ENCODE measurements at places on chromosomes 16 and 17.

DNA sequence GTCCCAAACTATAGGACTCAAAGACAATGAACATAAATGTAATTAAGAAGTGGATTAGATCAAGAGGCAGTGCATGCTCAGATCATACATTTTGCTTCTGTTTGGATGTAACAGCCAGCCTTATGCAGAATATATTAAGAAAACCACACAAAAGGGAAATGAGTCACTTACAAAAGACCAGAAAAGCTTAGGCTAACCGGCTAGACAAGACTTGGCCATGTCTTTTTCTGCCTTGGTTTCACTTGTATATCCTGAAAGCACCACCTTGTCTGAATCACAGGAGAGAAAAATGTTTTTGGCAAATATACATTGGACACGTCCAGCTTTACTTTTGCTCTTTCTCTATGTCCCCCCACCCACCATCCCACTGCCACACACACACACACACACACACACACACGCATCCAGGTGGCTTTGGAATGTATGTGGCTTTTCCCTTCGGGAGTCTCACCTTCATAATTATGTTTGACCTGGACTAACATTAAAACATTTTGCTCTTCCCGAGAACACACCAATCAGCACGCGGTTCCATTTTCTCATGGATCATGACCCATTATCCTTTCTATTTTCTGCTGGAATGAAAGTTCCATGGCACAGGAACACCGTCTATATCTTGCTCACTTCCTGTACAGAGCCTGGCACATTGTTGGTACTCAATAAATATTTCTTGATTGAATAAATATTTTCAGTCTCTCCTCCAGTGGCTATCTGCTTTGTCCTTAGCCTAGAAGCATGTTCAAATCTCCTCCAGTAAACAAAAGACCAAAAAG, 64.6 kb downstream of the CDK5R1 start:
- no peak for DNase-seq

- DNase-seq: no peak
These were observed 12.0 kb downstream of the SLC35B1 start for GRCh38 chr17:49695698-49696232.

DNA sequence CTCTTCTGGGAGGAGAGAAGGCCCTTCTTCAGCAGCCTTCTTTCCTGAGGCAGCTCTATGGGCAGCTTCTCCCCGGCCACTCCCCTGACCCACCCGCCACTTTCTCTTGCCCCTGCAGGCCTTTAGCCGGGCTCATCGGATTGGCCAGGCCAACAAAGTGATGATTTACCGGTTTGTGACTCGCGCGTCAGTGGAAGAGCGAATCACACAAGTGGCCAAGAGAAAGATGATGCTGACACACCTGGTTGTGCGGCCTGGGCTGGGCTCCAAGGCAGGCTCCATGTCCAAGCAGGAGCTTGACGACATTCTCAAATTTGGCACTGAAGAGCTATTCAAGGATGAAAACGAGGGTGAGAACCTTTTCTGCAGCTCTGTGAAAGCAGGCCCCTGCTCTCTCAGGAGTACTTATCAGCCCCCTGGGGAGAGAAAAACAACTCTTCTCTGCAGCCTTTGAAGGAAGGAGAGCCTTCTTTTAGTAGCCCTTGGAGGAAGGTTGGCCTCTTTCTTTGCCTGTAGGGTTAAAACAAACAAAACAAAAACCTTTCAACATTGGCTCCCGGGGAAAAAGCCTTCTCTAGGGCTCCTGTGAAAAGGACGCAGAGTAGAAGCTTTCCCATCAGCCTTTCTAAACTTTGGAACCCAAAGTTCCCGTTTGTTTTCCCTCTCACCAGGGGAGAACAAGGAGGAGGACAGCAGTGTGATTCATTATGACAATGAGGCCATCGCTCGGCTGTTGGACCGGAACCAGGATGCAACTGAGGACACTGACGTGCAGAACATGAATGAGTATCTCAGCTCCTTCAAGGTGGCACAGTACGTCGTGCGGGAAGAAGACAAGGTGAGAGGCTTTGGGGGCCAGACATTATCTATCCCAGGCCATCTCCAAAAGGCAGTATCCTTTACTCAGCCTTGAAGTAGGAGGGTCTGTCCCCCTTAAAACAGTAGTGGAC, 12.7 kb downstream of the RNF227 start:
- DNase-seq: no peak

GRCh38 chr17:41710472-41711090, 1.6 kb upstream of the GAST start:
- DNase-seq: no peak

DNA sequence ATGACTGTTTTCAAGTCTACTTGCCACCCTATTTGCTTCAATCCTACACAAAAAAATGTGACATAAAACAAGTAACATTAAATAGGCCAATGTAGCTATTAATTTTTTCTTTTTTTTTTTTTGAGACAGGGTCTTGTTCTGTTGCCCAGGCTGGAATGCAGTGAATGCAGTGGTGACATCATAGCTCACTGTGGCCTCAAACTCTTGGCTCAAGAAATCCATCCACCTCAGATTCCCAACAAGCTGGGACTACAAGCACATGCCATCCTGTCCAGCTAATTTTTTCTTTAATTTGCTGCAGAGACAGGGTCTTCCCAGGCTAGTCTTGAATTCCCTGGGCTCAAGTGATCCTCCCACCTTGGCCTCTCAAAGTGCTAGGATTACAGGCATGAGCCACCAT, 29.4 kb downstream of the ANKFY1 start:
- DNase-seq: no peak

DNA sequence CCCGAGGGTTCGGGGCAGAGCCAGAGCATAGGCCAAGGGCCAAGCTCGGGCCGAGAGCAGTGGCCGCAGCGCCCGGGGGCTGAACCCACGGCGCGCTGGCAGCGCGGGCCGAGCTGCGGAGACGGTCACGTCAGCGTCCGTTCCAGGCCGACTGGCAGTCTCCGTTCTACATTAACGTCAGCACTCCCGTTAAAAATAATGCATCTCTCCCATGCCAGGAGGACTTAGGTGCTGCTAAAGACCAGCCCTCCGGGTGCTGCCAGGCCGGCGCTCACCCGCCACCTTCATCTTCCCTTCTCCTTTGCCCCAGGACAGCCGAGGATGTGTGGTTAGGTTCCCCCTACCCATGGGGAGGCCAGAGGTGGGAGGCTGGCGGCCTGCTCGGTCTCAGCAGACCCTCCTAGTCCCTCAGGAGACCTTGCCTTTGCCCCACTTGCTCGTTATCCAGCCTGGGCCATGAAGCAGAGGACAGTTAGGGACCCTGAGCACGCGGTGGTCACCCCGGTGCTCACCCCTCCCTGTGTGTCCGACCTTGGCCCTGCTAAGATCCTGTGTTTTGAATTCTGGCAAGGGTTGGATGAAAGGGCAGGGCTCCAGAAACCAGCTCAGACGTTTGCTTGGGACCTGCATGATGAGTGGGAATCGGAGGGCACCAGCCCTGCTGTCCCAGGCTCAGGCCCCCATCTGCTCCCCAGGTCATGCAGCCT, 572 bp downstream of the MPG start:
- no peak for DNase-seq

DNA sequence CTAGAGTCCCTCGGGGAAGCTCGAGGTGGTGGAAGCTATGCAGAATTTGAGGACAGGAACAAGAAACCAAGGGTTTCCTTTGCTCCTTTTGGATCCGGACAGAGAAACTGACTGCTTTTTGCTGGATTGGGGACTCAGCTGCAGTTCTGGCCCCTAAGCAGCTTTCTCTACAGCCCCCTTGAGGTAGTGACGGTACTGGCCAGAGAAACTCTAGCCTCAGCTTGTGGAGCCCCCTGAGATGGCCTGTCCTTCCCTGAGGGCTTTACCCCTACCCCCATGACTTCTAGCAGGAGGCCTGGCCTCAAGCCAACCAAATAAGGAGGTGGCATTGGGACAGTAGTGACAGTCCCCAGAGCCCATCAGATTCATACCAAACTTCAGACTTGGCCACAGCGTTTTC, 118.1 kb downstream of the IRX5 start:
- DNase-seq: no peak
